ENCODE measurements at places on chromosomes 12 and 14.

DNA sequence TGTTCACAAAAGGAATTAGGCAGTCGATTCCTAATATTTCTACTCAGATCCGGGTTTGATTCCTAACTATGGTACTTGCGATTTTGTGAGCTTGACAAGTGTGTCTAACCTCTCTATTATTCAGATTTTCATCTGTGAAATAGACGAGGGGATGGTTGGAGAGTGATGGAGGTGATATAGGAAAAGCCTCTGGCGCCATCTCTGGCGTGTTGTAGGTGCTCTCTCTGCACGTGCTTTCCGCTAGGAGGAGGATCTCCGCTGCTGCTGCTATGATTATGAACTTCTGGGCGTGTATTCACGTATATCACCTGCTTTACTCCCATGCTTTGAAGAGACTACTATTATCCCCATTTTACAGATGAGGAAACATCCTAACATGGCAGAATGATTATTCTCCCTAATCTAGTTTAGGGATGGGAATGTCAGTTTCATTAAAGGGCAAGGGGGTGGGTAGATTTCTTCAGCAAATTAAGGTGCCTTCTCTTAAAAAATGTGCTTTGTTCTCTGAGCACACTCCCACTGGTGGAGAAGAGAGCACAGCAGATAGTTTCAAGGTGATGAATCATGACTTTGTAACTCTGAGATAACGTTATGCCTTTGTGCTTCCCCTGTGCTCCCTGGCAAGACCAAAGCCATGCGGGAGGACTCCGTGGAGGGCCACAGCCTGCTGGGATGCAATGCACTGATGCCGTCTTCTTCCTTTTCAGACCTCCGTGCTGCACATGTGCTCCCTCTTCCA lies 97.1 kb downstream of the PRIMA1 start:
- DNase-seq = no peak

- no peak for DNase-seq
Measured at GRCh38 chr14:106141242-106142220, 615.1 kb downstream of the TMEM121 start.

GRCh38 chr14:64465831-64466554 lies 694 bp downstream of the AKAP5 start:
- no peak for DNase-seq

GRCh38 chr12:102503831-102504230 lies 23.5 kb upstream of the IGF1 start:
- no peak for DNase-seq

GRCh38 chr14:24417832-24418491 lies 11.5 kb downstream of the CBLN3 start:
- no peak for DNase-seq

DNA sequence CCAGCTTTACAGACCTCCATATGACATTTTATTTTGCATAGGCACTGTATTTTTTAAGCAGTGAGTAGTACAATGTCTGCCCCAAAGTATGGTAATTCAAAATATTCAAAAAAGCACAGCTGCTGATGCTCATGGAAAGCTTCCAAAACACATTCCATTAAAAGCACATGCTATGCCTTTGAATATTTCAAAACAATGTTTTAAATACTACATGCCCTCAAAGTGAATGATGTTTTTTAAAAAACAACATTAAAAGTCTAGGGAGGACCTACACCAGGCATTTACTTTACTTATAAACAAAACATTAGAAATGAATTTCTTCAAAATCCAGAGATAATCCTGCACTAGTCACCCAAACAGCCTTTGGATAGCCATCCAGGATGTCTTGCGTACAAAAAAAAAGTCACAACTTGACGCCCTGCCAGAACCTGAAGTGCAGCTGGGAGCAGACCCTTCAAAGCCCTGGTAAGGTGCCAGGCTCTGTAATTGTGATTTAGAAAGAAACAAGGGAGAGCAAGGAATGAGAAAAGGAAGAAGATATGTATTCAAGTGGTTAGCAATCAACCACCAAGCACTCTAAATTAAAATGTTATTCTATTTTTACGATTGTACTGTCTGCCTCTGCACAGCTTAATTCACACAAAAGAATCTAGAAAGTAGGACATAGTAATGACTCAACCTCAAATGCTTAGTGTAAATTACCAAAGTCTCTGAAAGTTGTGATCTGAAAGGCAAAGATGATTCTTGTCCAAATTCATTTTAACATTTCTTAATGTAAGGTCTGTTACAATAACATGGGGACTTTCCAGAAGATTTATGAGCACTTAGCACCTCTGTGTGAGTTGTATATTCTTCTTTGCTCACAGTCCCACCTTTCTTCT lies 31.9 kb downstream of the CEP83 start:
- DNase-seq = peak; percentile 10

DNA sequence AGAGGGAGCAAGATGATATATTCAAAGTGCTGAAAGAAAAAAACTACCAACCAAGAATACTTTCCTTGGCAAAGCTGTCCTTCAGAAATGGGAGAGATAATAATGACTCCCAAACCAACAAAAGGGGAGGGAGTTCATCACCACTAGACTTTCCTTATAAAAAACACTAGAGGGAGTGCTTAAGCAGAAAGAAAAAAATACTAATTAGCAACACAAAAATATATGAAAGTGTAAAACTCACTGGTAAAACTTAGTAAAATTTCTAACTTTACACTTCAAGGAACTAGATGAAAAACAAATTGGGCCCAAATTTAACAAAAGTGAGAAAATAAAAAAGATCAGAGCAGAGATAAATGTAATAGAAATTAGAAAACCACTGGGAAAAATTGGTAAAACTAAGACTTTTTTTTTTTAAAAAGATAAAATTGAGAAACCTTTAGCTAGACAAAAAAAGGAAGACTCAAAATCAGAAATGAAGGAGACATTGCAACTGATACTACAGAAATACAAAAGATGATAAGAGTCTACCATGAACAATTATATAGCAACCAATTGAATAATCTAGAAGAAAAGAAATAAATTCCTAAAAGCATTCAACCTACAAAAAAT lies 60.4 kb upstream of the FAR2 start:
- no peak for DNase-seq

GRCh38 chr12:8639936-8640335 lies 22.7 kb downstream of the MFAP5 start:
- DNase-seq = no peak

GRCh38 chr14:35632676-35633075 lies 98.7 kb downstream of the INSM2 start:
- no peak for DNase-seq

- DNase-seq = no peak
Measured at GRCh38 chr14:55867719-55868118, 250.5 kb upstream of the PELI2 start.

DNA sequence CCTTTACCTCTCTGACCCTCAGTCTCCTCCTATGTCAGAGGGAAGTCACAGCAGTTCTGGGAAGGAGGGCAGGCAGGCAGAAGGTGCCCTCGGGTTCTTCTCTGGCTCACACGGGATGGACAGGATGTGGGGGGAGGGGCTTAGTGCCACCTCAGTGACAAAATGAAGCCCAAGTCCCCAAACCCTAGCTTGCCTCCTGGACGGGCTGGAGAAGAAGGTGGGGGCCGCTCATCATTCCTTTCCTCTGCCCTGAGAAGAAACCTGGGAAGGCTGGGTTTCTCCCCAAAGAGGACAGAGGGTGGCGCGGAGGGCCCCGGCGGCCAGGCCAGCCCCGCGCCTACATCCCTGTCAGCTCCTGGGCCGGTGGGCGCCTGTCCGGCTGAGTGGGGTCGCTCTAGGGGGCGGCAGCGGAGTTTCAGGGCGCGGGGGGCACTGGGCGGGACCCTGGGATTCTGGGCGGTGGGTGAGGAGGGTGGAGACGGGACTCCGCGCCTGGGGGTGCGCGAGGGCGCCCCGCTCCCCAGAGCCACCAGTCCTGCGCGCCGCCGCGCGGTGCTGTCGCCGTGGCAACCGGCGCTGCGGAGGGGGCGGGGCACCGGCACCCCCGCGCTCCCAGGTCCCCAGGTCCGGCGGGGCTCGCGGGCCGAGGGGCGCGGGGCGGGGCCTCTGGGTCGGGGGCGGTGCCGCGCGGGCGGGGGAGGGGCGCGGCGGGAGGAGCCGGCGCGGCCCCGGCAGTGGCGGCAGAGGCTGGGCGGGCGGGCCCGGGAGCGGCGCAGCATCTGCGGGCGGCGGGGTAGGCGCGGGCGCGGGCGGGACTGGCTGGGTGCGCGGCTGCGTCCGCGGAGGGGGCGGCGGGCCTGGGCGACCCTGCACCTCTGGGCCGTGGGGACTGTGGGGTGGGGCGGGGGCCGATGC lies at the start of gene TMEM121:
Gene TMEM121, plus strand, starts transcription at position 723 of the 915 bp plus-strand sequence. CDS start 2,252 bp downstream, outside the sequence.
- DNase-seq = peak; percentile 45

- peak; percentile 7 for DNase-seq
Measured at GRCh38 chr12:2682296-2683251, 112.2 kb upstream of the FKBP4 start.

- no peak for DNase-seq
Measured at GRCh38 chr14:21133901-21134300, 22.0 kb downstream of the OR5AU1 start.

DNA sequence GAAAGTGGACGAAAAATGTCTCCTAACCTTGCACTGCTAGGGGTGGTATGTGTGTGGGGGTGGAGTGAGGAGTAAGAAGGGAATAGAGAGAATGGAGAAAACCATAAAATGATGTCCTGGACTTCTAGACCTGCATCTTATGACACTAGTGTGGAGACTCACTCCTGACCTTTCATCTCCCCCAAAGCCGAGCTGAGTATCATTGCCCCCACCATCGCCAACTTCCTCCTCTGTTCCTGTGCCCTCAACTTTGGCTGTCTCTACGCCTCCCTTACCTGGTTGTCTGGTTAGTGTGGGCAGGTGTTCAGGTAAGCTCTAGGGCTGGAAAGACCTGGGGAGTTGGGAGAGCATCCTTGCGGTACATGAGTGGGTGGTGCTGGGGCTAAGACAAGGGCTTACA lies 4.5 kb upstream of the KLHL33 start:
- DNase-seq = no peak

GRCh38 chr12:113847856-113848255 lies 118.3 kb downstream of the RBM19 start:
- DNase-seq = no peak

GRCh38 chr12:105281694-105282049 lies 45.7 kb upstream of the APPL2 start:
- no peak for DNase-seq

GRCh38 chr14:100140452-100141078 lies 18.9 kb downstream of the DEGS2 start:
- no peak for DNase-seq

- no peak for DNase-seq
Measured at GRCh38 chr12:5076761-5077160, 33.1 kb downstream of the KCNA5 start.

GRCh38 chr12:52499806-52500560 lies 6.9 kb upstream of the KRT6A start:
- no peak for DNase-seq

DNA sequence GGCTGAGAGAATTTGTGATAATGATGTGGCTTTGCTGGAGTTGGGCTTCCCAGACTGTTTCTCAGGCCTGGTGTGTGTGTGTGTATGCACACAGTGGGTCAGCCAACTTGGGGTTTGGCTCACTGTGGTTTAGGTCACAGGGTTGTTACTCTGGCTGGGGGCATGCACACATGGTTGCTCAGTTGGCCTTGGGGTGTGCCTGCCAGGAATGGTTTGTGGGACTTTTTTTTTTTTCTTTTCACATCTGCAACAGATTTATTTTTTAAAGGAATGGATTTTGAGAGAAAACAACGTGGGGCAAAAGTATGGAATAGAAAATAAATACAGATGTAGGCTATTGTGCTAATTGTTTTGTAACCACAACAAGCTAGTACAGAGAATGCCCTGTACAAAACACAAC lies 25.0 kb upstream of the GTF2A1 start:
- DNase-seq = no peak

GRCh38 chr12:16560273-16560672 lies 45.7 kb downstream of the LMO3 start:
- no peak for DNase-seq

- DNase-seq = peak; percentile 29
Measured at GRCh38 chr12:104569346-104570173, 112.8 kb downstream of the CHST11 start.

DNA sequence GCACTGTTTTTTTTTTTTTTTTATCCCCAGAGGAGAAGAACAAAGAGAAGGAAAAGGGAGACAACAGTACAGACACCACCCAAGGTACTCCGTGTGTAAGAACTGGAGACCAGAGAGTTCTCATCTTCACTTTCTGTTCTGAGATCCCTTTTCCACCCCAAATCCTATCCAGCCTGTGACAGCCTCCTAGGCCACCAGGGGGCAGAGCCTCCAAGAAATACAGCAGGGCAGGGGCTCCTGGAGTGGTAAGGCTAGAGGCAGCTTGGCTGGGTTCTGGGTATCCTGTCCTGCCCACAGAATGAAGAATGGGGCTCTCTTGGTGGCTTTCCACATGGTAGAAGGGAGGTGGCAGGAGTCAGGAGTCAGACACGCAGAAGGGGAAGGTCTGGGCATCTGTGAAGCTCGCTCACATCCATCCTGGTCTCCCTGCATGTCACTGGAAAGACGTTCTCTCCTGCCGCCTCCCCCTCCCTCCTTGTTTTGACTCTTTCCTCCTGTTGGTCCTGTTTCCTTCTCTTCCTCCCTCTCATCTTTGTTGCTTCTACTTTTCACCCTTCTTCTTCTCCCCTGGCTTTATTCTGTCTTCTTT lies 12.0 kb downstream of the CLSTN3 start:
- peak; percentile 16 for DNase-seq

DNA sequence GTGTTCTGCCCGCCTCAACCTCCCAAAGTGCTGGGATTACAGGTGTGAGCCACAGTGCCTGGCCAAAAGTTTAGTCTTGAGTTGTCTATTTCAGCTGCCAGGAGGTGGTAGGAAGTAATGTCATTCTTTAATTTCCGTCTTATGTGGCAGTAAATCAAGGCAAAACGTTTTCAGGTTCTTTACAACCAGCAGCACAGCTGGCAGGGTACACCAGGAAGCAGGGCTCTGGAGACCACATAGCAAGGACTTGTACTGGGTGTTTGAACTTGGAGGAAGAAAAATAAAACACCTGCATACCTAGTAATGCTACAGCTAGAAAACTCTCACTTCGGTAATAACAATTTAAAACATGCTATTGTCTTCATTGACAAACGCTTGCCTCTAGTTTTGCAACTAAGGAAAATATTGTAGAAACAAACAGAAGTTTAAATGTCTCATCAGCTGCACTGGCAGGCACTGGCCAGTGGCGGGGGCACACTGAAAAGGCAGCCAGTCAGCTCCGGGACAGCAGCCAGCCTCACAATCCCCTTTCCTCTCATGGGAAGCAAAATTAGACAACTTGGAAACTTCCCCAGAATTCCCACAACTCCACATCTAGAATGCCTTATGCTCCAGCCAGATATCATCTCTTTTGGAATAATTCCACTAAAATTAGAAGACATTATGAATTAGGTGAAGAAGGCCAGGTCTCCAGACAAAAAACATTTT lies 72.2 kb downstream of the CLIP1 start:
- DNase-seq = peak; percentile 32

All from globus pallidus (tissue), 1 donor.